ENCODE measurements at places on chromosomes 13 and 19.

- no peak for DNase-seq
These were observed 560.6 kb upstream of the SPRY2 start for GRCh38 chr13:80901530-80901929.

- no peak for DNase-seq
These were observed 2.1 kb downstream of the TRIM13 start for GRCh38 chr13:49998714-49999624.

- no peak for DNase-seq
These were observed 394.9 kb downstream of the DLEU7 start for GRCh38 chr13:50448535-50448998.

GRCh38 chr13:106522112-106522705 lies 13.3 kb downstream of the EFNB2 start:
- DNase-seq: no peak

GRCh38 chr19:43738780-43739211 lies 16.0 kb downstream of the SMG9 start:
- DNase-seq: no peak
